ENCODE measurements at places on chromosomes 12 and 14. TPM values are rescaled to one million over a fixed set of nuclear protein-coding genes. Genes with fewer than 3 reads are reported as not detected.

TMPRSS12 gene
- total RNA-seq: not detected

MSI1 gene
- total RNA-seq: not detected

AVPR1A gene
- total RNA-seq: 1.9 TPM

PTCSC3 gene
- total RNA-seq: not detected

TEX52 gene
- total RNA-seq: not detected

ADCK1 gene
- total RNA-seq: 1.4 TPM

ATF1 gene
- 9.6 TPM for total RNA-seq

EPS8 gene
- 4.2 TPM for total RNA-seq

RTL1 gene
- total RNA-seq: not detected

ACAD10 gene
- 13.4 TPM for total RNA-seq

OR10G2 gene
- total RNA-seq: not detected

TAS2R30 gene
- total RNA-seq: 21.8 TPM

RFX4 gene
- total RNA-seq: not detected

DENND5B gene
- 4.0 TPM for total RNA-seq

KRT1 gene
- total RNA-seq: 1.8 TPM

CEBPE gene
- total RNA-seq: 0.21 TPM

KLHL33 gene
- 0.10 TPM for total RNA-seq

CELA1 gene
- total RNA-seq: not detected

LTBR gene
- 29.8 TPM for total RNA-seq

SPTB gene
- 1.5 TPM for total RNA-seq

ATXN3 gene
- total RNA-seq: 35.6 TPM
